ENCODE measurements at places on chromosomes 2 and 18. TPM values are rescaled to one million over a fixed set of nuclear protein-coding genes. Genes with fewer than 3 reads are reported as not detected.

DNA sequence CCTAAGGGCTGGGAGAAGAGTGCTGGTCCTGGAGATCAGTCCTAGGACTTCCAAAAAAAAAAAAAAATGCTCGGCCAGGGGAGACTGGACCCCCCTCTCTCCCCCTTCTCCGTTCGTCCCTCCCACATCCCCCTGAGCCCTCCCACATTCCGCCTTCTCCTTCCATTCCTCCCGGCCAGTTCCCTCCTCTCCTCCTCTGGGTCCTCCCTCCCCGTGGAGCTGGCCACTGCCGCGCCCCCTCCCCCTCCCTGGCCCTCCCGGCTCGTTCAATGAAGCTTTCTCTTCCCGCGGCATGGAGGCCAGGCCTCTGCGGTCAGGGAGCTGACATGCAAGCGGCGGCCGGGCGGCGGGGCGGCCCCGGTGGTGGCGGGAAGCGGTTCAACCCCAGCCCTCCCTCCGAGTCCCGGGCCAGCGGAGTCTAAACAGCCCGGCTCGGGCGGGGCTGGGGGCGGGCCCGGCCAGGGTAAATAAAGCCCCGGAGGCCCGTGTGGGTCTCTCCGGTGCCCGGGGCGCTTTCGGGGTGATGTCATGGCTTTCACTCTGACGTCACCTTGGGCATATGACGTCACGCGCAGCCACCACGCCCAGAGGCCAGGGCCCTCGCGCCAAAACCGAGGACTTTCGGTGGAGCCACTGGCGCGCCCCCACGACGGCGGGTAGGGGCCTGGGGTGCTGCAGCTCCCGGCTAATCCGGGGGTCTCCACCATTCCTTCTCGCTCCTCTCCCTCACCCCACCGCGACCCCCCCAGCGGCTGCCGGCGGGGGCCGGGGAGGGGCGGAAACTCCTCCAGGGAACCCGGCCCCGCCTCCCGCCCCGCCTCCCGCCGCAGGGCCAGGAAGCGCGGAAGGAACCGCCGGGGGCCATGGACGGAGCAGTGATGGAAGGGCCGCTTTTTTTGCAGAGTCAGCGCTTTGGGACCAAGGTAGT lies at the start of the genes DOK1 and LOXL3:
TSS of gene DOK1 (plus strand) at position 829 of the 928 bp plus-strand sequence. CDS start at position 864, 35 bp downstream.
TSS of gene LOXL3 (minus strand) at position 51 of the 928 bp plus-strand sequence. CDS start 1,308 bp downstream, outside the sequence.
- DNase-seq, result peak; percentile 93

DNA sequence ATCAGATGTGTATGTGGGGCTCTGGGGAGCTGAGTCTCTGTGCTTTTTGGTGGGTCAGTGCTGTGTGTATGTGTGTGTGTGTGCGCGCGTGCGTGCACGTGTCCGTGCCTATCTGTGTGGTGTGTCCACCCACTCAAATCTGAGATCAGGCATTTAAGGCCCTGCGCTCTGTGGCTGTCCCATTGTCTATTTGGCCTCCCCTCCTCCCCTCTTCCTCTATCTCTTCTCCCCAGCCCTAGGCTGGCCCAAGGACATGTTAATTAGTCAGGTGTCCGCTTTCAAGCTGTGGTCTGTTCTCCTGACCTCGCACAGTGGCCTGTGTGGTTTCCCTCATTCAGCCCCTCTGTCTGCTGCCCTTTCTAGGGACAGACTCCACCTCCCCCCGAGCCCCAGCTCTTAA lies 136.4 kb downstream of the DYSF start:
- no peak for DNase-seq

- DNase-seq, result peak; percentile 89
Observed at GRCh38 chr2:64831134-64831976, 157.8 kb upstream of the SLC1A4 start.

GRCh38 chr2:41859615-41860514 lies 188.0 kb upstream of the PKDCC start:
- no peak for DNase-seq

DNA sequence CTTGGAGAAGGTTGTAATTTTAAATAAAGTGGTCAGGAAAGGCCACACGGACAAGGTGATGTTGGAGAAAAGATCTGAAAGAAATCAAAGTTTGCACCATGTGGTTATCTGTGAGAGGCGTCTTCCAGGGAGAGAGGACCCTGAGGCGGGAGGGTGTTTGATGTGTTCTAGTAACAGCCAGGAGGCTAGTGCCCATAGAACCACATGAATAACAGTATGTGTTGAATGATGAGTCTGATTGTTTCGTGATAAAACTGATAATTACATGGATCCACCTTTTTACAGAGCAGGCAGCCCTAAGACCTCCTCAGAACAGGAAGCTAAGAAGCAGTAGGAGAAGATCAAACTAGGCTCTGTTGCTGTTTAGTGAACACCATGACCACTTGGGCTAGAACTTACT lies 91.4 kb downstream of the SCG2 start:
- no peak for DNase-seq

NRP2 gene
- 67.5 TPM for total RNA-seq

GRCh38 chr18:48827291-48828193 lies 123.2 kb downstream of the SMAD7 start:
- DNase-seq, result peak; percentile 28

DNA sequence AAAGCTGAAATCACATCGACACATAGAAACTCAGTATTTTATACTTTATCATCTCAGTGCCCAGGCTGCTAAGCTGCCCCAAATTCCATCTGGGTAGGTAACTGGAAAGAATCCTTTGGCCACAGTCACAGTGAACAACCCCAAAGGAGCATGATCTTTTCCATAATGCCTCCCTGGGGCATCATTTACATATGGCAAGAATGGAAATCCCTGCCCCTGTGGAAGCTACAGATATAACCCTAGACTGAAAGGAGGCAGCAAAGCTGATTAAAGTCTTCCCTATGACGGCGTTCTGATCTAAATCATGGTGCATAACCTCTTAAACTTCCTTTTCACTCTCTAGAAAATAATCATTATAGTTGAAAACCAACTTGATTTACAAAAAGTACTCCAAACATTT lies 41.5 kb downstream of the MAP3K19 start:
- no peak for DNase-seq

- DNase-seq, result no peak
Observed at GRCh38 chr2:10039658-10040410, 3.5 kb upstream of the KLF11 start.

DNA sequence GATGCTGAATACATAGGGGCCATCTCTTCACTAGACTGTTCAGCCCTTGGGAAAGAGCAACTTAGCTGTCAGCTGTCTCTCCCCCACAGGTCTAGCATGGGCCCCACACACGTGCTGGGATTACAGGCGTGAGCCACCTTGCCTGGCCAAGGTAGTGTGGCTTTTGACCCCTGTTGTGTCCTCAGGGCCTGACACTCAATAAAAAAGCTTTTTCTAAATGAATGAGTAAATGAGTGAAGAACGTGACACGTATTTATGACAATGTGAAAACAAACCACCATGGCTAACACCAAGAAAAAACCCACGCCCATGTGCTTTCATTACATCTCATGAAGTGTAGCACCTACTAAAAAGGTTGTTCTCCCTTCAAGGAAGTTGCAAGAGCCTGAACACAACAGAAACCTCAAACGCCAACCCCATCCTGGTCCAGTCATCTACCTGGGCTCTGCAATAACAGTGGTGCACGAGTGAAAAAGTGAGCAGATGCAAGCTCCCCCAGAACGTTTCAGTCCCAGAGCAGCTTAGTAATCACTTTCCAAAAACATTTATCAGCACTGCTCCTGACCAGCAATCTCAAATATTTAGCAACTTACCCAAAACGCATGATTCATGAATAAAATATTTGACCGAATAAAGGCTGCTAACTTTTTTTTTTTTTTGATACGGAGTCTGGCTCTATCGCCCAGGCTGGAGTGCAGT lies 3.4 kb downstream of the WDFY1 start:
- no peak for DNase-seq

DNA sequence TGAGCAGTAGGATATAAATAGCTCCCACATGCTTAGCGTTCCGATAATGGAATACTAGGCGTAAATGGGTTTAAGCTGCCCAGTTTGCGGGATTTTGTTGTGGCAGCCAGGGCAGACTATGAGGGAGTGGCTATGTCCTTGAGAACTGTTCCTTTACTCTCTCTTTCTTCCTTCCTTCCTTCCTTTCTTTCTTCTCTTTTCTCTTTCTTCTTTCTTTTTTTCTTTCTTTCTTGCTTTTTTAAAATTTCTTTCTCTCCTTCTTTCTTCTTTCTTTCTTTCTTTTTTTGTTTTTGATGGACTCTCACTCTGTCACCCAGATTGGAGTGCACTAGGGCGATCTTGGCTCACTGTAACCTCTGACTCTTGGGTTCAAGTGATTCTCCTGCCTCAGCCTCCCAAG lies 9.1 kb upstream of the PRELID3A start:
- DNase-seq, result no peak

ERBB4 gene
- total RNA-seq, result 25.3 TPM

- no peak for DNase-seq
Observed at GRCh38 chr2:49238604-49238960, 84.3 kb upstream of the FSHR start.

- no peak for DNase-seq
Observed at GRCh38 chr2:147759536-147759935, 85.3 kb upstream of the ACVR2A start.

DNA sequence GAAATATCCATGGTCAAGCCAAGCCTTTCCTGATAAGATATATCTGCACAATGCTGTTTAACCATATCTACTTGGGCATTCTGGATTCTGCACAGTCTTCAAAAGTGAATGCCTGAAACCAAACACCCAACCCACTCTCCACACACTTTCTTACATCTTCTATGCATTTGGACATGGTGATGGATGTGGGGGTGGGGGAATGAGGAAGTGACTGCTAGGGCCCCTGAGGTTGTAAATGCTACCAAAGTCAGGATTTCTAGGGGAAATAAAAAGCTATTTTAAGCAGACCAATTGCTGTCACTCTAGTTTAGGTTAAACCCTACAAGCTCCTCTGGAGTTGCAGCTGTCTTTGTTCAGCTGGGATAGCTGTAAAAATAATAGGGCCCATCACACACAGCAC lies 26.7 kb upstream of the TGFA start:
- no peak for DNase-seq

IHH gene
- 0.71 TPM for total RNA-seq

GRCh38 chr18:9015689-9016088 lies 86.8 kb upstream of the NDUFV2 start:
- DNase-seq, result no peak

DNA sequence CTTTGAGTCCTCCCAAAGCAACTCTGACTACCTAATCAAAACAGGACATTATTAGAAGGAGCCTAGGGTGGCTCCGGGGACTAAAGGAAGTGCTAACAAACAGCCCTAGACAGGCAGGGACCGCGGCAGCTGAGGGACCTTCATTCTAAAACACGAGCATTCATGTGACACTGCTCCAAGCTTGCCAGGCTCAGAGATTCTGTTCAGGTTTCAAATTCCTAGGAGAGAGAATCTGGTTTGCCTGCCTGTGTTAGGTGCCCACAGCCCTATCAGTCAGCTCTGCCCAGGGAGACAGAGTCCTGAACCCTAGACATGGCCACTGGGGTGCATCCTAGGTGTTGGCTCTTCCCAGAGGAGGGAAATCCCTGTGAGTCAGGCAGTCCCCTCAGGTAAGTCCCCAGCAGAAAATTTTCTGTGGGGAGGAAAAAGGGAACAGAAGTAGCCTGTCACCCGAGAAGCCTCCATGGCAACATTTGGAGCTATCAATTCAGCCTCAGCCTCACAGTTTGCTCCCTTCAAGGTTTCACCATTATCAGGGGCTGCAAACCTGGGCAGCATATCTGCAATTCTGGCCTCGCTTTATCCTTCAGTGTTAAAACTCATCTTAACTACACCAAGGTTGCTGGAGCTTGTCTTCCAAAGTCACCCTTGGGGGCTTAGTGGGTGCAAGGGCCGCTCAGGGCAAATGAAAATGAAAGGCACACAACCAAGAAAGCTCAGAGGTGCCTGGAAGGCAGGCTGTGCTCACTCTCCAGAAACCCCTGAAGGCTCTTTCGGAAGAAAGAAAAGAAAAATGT lies 28.6 kb downstream of the PCBP1 start:
- DNase-seq, result no peak

ITM2C gene
- total RNA-seq, result 27.6 TPM

GRCh38 chr18:29749704-29750103 lies 1292.8 kb downstream of the DSC3 start:
- no peak for DNase-seq

DNA sequence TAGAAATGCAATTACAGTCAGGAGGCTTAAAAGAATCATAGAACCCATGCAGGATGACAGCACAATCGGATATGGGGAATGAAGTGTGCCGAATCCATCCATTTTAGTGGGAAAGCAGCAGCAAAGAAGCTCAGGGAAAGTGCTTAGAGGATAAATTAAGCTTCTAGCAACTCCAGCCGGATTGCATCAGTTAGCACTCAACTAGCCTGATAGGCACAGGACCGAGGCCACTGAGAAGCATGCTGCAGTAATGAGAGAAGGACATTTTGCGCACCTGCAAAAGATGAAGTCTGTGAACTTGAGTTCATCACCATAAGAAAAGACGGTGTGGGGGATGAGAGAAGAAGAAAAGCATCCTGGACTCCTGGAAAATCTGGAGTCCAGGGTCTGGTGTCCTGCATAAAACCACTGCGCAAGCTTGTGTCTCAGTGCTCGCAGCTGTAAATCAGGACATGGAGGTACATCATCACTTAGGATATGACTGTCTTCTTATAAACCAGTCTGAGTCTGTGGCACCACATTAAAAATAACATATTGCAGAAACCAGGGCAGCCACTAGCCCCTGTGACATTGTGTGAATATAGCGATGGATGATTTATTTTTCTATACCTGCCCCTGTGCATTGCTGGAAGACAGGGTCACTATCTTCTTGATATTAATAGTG lies 665.5 kb upstream of the SOX11 start:
- DNase-seq, result no peak

- no peak for DNase-seq
Observed at GRCh38 chr18:35153609-35154272, 87.1 kb upstream of the ZNF397 start.

PIEZO2 gene
- 11.1 TPM for total RNA-seq

- DNase-seq, result no peak
Observed at GRCh38 chr2:105085525-105085924, 47.7 kb downstream of the MRPS9 start.

CAVIN2 gene
- 182 TPM for total RNA-seq

REG3A gene
- total RNA-seq, result not detected

HADHA gene
- total RNA-seq, result 130 TPM

DNA sequence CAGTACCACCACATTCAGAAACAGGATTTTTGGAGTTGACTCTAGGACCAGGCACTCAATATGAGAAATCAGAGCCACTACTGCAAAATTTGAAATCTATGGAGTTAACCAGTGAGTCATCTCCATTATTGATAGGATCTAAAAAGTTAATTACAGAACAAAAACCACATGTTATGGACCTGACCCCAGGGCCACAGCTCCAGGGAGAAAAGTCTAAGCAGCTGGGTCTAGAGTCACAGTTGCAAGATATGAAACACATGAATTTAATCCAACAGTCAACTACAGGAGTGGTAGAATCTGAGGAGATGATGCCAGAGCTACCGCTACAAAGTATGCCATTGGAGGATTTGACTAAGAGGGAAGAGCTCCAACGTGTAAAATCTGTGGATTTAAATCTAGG lies 13.4 kb upstream of the ZNF512 start:
- DNase-seq, result no peak

DNA sequence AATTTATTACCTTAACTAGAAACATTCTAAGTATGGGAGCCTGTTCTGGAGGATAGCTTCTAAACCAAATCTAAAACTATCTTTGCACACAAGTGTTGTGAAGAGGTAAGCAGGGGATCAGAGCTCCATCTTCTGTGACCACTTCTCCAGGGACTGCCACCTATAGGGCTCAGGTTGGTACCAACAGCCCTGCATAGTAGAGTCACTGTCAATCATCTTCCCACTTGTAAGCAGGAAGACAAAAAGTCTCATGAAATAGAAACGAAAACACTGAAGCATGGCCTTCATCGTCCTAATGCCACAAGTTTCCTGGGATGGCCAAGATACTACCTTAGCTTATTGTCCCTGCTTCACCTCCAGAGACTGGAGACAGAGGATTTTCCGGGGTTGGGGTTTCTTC lies 43.8 kb downstream of the KANSL3 start:
- no peak for DNase-seq

- no peak for DNase-seq
Observed at GRCh38 chr2:24253303-24253919, 78.6 kb downstream of the FAM228A start.

Data from lower lobe of right lung (tissue), 2 donors.